ENCODE measurements at places on chromosomes 6 and 20.

DNA sequence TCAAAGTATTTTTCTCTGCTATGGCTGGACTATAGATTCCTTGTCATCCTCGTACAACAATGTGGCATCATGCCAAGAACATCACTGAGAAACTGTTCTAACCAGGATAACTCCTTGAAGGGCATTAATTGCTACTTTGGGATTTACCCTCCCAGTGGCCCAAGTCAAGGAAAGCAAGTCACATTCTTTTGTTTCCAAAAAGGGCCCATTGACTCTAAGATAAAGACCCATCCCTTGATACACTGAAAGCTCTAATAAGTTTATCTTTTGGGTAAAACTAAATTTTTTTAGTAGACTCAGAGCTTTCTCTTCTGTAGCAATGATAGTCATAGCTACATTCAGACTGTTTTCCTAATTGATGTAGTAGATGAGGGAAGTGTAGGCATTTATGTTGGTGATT is at the start of gene OR2J3:
Gene OR2J3 (plus strand): TSS at position 301 of the 400 bp plus-strand sequence. CDS start 3,833 bp downstream, outside the sequence.
- H3K36me3 ChIP-seq: no peaks in the 10 kb centered on the region
- no peak for DNase-seq
- H3K27ac ChIP-seq: no peak within 1 kb of the TSS
- H3K27me3 ChIP-seq: no peaks in the 10 kb centered on the region
- H3K4me3 ChIP-seq: no peak within 1 kb of the TSS
- H3K4me1 ChIP-seq: no peaks in the 10 kb centered on the region

DNA sequence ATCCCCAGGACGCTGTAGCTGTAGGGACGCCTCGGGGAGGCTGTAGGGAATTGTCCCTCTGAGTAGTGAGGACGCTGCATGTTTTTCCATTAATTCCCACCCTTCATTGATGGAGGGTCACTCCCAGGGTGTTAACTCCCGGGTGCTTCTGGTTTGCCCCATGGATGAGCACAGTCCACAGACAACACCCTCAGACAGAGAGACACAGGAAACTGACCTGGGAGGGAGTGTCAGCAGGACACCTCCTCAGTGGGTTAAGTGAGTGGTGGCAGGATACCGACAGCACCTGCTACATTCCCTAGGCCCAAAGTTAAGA is 53.5 kb downstream of the LINC00237 start:
- no peak overlapping the region for H3K27ac ChIP-seq
- no peaks in the 10 kb centered on the region for H3K4me1 ChIP-seq
- DNase-seq: no peak

- no peak overlapping the region for H3K27ac ChIP-seq
- H3K4me1 ChIP-seq: no peaks in the 10 kb centered on the region
- no peak overlapping the region for H3K4me3 ChIP-seq
These were observed 494.3 kb downstream of the EPM2A start for GRCh38 chr6:145241039-145241438.

- H3K4me3 ChIP-seq: no peak overlapping the region
- no peak overlapping the region for H3K27ac ChIP-seq
These were observed 126.1 kb downstream of the TFAP2C start for GRCh38 chr20:56755201-56755600.

GRCh38 chr6:147839708-147840610 is 331.5 kb downstream of the SAMD5 start:
- no peaks in the 10 kb centered on the region for H3K27me3 ChIP-seq
- H3K27ac ChIP-seq: no peak overlapping the region
- no peaks in the 10 kb centered on the region for H3K4me1 ChIP-seq
- no peak overlapping the region for H3K4me3 ChIP-seq

DNA sequence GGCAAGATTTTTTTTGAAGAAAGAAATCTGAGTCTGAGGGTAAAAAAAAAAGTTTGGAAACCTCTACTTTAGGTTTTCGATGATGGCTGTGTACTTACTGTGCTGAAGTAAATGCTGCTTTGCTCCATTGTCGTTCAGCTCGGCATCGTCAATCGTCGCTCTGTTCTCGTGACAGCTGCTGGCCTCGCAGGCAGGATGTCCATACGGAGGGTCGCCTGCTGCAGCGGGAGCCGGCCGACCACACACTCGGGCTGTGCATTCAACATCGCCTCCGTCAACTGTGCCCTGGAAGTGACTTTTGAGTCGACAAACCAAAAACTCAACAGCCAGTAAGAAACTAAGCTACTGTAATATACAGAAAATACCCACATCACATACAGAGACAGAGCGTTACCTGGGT is 53.1 kb upstream of the SMOC2 start:
- no peak for DNase-seq
- no peaks in the 10 kb centered on the region for H3K4me1 ChIP-seq
- H3K27me3 ChIP-seq: no peaks in the 10 kb centered on the region
- H3K4me3 ChIP-seq: no peak overlapping the region
- no peak overlapping the region for H3K27ac ChIP-seq

- no peak overlapping the region for H3K4me3 ChIP-seq
- no peak overlapping the region for H3K27ac ChIP-seq
- DNase-seq: no peak
- peaks cover 14% of the 10 kb centered on the region for H3K4me1 ChIP-seq
- H3K27me3 ChIP-seq: no peaks in the 10 kb centered on the region
These were observed 13.0 kb upstream of the PFDN4 start for GRCh38 chr20:54194724-54195438.

- DNase-seq: no peak
- H3K4me1 ChIP-seq: no peaks in the 10 kb centered on the region
- no peaks in the 10 kb centered on the region for H3K36me3 ChIP-seq
- no peak overlapping the region for H3K27ac ChIP-seq
- no peak overlapping the region for H3K4me3 ChIP-seq
These were observed 147.4 kb downstream of the FOXC1 start for GRCh38 chr6:1757131-1757530.

GRCh38 chr20:48668451-48668946 is 159.3 kb downstream of the PREX1 start:
- H3K27ac ChIP-seq: no peak overlapping the region
- H3K4me1 ChIP-seq: no peaks in the 10 kb centered on the region
- no peak for DNase-seq
- no peaks in the 10 kb centered on the region for H3K27me3 ChIP-seq
- no peak overlapping the region for H3K4me3 ChIP-seq

DNA sequence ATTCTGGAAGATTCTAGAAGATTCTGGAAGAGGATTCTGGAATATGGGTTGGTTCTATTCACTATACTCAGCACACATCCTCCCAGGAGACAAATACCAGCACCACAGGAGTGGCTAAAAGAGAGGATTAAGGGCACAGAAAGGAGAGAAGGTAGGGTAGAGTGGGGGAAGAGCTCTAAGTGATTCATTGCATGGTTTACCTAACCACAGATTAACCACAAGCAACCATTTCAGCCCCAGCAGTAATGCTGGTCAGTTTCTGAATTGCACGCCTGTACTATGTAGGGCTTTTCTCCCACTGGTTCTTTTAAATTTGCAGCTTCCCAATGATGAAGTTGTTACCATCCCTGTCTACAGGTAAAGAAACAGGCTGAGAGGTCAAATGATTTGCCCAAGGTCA is 192.7 kb upstream of the PMEPA1 start:
- H3K36me3 ChIP-seq: no peaks in the 10 kb centered on the region
- H3K4me3 ChIP-seq: no peak overlapping the region
- no peaks in the 10 kb centered on the region for H3K4me1 ChIP-seq
- DNase-seq: no peak
- no peaks in the 10 kb centered on the region for H3K27me3 ChIP-seq
- no peak overlapping the region for H3K27ac ChIP-seq

GRCh38 chr6:104572901-104573300 is 286.8 kb downstream of the HACE1 start:
- no peak for DNase-seq
- H3K27me3 ChIP-seq: no peaks in the 10 kb centered on the region
- H3K27ac ChIP-seq: no peak overlapping the region
- H3K4me1 ChIP-seq: no peaks in the 10 kb centered on the region

DNA sequence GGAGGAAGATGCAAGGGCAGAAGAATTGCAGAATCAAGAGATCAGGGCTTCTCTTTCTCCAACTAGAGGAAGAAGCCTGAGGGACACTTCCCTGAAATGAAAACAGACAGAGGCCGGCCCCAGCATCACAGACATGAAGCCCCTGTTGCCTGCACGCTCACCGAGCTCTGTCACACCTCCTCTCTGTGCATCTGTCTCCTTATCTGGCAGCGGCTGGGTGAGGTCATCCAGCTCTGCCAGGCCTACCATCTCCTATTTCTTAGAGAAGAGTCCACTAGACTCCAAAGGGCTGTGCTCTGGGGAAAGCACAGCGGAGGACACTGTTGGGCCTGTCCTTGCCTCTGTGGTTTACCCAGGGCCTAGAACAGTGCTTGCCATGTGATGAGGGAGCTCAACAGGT is 71.9 kb upstream of the MLN start:
- H3K4me3 ChIP-seq: no peak overlapping the region
- no peaks in the 10 kb centered on the region for H3K4me1 ChIP-seq
- no peak overlapping the region for H3K27ac ChIP-seq
- no peaks in the 10 kb centered on the region for H3K36me3 ChIP-seq
- no peak for DNase-seq

- no peak overlapping the region for H3K27ac ChIP-seq
- H3K4me1 ChIP-seq: no peaks in the 10 kb centered on the region
- DNase-seq: no peak
- H3K4me3 ChIP-seq: no peak overlapping the region
- H3K27me3 ChIP-seq: no peaks in the 10 kb centered on the region
These were observed 10.2 kb downstream of the NQO2 start for GRCh38 chr6:3009930-3010329.

GRCh38 chr6:16947375-16948015 is 154.4 kb upstream of the STMND1 start:
- no peak for DNase-seq
- no peaks in the 10 kb centered on the region for H3K36me3 ChIP-seq
- H3K4me1 ChIP-seq: no peaks in the 10 kb centered on the region
- H3K27me3 ChIP-seq: peaks cover 7% of the 10 kb centered on the region
- no peak overlapping the region for H3K27ac ChIP-seq

DNA sequence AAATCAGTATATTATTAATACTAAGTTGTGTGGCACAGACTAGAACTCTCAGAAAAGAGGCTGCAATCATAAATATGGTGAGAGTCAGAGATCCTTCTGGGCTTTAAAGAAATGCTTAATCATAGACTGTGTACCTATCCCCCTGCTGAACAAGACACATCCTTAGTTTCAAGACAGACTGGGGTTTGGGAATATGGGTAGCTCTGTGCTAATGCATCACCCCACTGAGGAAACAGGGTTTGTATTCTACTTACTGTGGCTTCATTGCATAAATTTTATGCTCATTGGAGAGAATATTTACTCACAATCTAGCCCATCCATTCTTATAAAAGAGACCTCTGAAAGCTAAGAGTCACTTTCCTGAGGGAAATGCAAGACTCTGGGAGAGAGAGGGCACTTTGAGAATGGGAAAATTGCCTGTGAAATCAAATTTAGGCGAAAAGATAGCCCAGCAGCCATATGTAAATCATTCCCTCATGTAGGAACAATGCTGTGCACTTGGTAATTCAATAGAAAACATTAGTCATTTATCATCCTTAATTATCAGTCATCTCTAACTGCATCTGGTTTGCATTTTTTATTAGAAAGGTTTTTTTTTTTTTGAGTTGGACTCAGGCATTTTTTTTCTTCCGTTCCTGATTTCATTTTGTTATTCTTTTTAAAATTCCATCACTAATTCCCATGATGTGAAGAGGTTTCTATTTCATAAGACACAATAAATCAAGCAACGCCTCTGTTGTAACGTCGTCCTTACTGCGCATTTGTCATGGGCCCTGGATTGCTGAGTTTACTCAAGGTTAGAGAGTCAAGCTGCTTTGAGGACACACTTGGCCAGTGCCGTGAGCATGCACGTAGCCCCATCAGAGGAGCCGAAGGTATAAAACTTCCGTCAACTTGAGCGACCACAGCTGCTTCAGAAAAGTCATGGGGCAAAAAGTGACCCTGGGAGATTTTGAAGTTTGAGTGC is 91.8 kb downstream of the TRMT11 start:
- no peak for DNase-seq
- H3K4me3 ChIP-seq: no peak overlapping the region
- no peak overlapping the region for H3K27ac ChIP-seq
- no peaks in the 10 kb centered on the region for H3K27me3 ChIP-seq
- no peaks in the 10 kb centered on the region for H3K36me3 ChIP-seq

GRCh38 chr6:117306227-117306790 is 41.0 kb downstream of the VGLL2 start:
- H3K27ac ChIP-seq: no peak overlapping the region
- H3K36me3 ChIP-seq: no peaks in the 10 kb centered on the region
- no peaks in the 10 kb centered on the region for H3K4me1 ChIP-seq
- H3K27me3 ChIP-seq: no peaks in the 10 kb centered on the region

DNA sequence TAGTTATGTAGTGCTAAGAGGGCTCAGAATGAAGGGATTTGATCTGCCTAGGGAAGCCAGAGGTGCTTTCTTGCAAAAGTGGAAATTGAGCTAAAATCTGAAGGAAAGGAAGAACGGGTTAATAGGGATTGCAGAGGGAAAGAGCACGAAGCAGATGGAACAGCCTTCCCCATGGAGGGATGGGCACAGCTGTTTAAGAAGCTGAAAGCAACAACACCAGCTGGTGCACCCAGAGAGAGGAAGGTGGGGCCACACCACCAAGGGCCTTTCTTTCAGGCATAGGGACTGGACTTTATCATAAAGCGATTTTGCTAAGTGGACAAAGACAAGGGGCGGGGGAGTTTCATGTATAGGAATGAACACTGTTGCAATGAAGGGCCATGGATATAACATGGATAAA is 65.8 kb upstream of the SNRPB2 start:
- H3K27me3 ChIP-seq: no peaks in the 10 kb centered on the region
- H3K36me3 ChIP-seq: no peaks in the 10 kb centered on the region
- H3K4me3 ChIP-seq: no peak overlapping the region
- no peak overlapping the region for H3K27ac ChIP-seq

DNA sequence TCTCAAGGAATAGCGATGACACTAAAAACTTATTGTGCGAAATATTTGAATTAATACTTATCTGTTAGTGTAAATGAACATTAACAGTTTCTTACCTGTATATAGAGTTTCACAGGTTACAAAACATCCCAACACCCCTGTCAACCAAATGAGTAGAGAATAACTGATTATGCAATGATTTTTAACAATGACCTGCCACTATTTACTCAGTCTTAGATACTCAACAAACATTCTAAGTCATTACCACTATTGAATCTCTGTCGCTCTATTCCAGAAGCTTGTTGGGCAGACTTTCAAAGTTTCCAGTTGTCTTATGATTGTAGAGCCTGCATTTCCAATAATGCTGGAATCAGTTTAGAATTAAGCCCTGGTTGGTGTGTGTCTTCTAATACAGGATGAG is 85.5 kb downstream of the RNF182 start:
- H3K27me3 ChIP-seq: no peaks in the 10 kb centered on the region
- no peaks in the 10 kb centered on the region for H3K4me1 ChIP-seq
- H3K27ac ChIP-seq: no peak overlapping the region
- no peaks in the 10 kb centered on the region for H3K36me3 ChIP-seq

GRCh38 chr6:112665114-112665513 is 318.0 kb downstream of the RFPL4B start:
- H3K4me1 ChIP-seq: no peaks in the 10 kb centered on the region
- no peak for DNase-seq
- H3K27me3 ChIP-seq: no peaks in the 10 kb centered on the region
- H3K4me3 ChIP-seq: no peak overlapping the region

DNA sequence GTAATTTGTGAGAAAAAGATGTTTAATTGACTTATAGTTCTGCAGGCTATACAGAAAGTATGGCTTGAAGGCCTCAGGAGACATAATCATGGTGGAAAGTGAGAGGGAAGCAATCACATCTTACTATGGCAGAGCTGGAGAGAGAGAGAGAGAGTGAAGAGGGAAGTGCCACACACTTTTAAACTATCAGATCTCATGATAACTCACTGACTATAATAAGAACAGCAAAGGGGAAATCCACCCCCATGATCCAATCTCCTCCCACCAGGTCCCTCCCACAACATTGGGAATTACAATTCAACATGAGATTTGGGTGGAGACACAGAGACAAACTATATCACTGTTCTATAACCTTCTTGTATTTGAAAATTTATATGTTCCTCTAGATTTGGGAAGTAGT is 117.2 kb upstream of the BMP5 start:
- no peak overlapping the region for H3K4me3 ChIP-seq
- H3K27me3 ChIP-seq: no peaks in the 10 kb centered on the region
- DNase-seq: no peak
- no peaks in the 10 kb centered on the region for H3K4me1 ChIP-seq

All from GM12878 (cell line).